ENCODE measurements at places on chromosomes 1 and 21.

DNA sequence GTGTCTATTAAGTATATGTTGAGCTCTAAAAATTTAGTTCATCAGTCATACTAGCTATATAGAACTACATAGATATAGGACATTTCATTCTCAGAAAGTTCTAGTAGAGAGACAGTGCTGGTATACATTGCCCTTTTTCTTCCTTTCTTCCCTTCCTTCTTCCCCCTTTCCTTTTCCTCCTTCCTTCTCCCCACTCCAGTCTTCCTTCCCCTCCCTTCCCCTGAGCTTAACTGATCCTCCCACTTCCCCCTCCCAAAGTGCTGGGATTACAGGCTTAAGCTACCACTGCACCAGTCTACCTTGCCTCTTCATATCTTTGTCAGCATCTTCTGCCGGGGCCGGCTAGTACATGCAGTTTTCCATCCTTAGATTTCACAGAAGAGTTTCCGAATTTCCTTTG is 12.1 kb downstream of the THRAP3 start:
- DNase-seq = no peak

DNA sequence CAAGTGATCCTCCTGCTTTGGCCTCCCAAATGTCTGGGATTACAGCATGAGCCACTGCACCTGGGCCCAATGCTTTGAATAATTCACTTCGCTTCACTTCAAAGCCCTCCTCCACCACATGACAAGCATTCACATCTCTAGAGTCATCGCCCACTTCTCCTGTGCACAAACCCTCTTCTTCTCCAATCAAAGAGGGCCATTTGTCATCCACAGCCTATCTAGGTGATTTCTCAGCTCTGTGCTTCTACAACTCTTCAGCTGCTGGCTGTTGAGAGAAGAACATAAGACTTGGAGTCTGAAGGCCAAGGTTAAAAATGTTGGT is 20.1 kb upstream of the PSMB2 start:
- DNase-seq = no peak

GRCh38 chr1:57901208-57901919 is 477.5 kb upstream of the DAB1 start:
- no peak for DNase-seq

DNA sequence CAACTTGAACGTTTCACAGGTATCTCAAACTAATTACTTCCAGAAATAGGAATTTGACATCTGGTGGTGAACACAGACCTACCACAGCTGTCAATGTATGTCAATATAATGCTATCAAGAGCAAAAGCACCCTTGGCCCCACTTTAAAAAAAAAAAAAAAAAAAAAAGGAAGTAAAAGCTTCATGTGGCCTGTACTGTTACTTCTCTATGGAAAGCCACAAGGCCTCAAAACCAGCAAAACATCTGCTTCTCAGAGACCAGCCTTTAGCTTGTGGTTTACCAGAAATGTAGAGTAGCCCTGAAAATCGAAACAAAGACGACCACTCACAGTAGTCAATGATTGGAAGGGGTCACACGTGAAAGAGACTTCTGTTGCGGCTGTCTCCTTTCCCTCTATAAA is 109.6 kb downstream of the SLC45A1 start:
- no peak for DNase-seq

- DNase-seq = no peak
These were observed 17.1 kb upstream of the CCDC190 start for GRCh38 chr1:162878000-162878596.

DNA sequence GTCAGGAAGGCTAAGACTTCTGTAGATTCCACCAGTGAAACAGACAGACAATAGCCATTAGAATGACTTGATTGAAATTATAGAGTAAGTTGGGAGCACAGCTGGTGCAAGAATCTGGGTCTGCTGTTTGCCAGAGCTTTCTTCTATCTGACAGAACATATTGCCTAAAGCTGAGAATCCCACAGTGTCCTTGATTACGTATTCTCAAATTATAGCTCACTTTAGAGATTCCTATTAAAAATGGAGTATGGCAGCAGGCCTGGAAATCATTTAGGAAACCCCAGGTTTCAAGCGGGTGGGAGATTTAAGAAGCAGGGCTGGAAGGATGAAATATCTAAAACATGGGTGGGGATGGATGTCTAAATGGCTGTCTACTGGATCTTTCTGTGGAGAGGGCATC is 639.7 kb upstream of the CXADR start:
- no peak for DNase-seq

- DNase-seq = no peak
These were observed 24.3 kb downstream of the COL6A2 start for GRCh38 chr21:46122237-46122671.

GRCh38 chr1:36067871-36068270 is 16.0 kb upstream of the TEKT2 start:
- DNase-seq = no peak

DNA sequence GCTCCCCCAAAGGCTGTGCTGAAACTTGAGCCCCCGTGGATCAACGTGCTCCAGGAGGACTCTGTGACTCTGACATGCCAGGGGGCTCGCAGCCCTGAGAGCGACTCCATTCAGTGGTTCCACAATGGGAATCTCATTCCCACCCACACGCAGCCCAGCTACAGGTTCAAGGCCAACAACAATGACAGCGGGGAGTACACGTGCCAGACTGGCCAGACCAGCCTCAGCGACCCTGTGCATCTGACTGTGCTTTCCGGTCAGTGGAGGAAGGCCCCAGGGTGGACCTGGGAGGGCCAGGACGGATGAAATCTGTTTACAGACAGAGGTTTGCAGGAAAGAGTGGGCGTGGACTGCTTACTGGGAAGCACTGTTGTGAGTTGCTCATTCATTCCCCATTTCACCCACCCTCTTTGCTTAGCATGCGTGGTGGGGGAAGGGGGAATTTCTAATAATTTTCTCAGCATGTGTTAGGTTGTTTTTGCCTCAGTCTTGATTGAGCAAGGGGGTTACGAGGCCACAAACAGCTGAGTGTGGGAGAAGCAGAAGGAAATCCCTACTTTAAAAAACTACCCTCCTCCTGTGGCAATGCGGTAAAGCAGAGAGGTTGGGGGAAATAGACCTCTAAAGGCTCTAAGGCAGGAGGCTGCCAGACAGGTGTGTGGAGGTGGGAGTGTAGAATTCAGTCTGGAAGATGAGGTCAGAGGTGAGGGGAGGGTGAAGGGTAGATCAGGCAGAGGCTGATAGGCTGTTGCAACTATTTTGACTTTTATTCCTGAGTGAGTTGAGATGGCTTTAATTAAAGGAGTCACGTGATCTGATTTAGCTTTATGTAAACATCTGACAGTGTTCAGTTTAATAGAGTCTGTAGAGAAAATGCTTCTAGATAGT is 1.3 kb downstream of the FCGR2A start:
- DNase-seq = no peak

GRCh38 chr1:184953600-184954219 is 20.6 kb downstream of the NIBAN1 start:
- no peak for DNase-seq

DNA sequence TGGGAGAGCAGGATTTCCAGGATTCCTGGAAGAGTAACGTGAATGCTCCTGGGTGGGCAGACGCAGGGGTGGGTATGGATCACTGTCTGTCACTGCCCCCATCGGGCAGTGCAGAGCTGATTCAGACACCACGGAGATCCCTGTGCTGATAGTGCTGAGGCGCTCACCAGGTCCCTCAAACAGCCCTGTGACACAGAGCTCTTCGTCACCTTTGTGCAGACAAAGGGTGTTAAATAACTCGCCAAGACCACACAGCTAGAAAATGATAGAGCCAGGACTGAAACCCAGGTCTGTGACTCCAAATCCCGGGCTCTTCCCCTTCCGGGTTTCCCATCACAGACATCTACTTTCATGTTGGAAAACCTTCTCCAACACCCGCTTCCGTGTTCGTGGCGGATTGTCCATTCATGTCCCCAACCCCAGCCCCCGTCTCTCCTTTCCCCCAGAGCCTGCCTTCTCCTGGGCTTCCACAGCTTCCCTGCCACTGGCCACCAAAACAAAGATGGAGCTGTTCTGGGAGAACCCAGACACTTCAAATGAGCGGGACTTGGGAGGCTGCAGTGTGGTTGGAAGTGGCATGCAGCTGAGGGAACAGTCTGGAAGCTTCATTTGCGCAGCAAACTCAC is 2.6 kb downstream of the EFHD2 start:
- DNase-seq = no peak

DNA sequence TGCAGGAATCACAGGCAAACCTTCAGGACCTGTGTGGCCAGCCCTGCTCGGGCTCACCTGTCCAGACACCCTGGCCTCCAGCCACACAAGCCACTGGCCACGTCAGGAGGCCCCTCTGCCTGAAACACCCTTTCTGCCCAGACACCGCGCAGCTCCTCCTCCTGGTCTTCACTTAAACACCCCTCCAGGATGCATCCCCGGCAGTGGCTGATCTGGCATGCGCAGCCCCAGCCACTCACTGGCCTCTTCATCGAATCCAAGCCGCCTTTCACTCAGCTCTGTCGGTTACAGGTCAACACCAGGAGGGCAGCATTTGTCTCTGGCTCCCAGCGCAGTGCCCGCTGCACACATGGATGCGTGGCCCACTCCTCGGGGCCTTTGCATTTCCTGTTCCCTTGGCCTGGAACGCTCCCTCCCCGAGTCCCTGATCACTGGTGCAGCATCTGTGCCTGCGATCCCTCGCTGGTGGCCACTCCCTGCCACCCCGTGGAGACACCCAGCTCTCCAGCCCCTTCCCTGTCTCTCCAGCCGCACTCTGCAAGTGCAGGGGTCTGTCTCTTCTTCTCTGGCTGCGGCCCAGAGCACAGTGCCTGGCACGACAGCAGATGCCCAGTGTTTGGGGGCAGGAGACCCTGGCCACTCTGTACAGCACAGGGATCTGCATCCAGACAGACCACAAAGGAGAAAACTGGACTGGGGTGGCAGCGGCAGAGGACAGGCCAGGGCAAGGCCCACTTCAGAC is 9.4 kb downstream of the TPRG1L start:
- no peak for DNase-seq

- no peak for DNase-seq
These were observed 481.4 kb downstream of the SETD4 start for GRCh38 chr21:35578831-35579471.

- no peak for DNase-seq
These were observed 66.6 kb downstream of the BCAR3 start for GRCh38 chr1:93614986-93615581.

DNA sequence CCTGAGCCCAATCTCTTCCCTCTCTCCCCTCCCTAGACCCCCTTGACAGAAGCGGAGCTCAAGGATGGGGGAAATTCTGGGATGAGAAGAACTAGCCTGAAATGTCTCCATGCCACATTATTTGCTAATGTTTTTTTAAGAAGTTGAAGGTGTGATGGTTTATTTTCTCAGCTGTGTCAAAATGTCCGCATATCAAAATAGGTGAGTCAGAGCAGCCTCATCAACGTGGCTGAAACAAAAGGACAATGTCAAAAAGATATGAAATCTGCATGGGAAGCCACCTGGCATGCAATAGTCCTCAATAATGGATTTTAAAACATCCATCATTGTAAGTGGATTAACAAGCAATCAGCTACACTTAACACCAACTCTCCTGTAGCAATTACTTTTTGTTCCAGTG is 101.4 kb downstream of the BEND5 start:
- no peak for DNase-seq

GRCh38 chr1:78102916-78103315 is 57.1 kb downstream of the GIPC2 start:
- DNase-seq = no peak

DNA sequence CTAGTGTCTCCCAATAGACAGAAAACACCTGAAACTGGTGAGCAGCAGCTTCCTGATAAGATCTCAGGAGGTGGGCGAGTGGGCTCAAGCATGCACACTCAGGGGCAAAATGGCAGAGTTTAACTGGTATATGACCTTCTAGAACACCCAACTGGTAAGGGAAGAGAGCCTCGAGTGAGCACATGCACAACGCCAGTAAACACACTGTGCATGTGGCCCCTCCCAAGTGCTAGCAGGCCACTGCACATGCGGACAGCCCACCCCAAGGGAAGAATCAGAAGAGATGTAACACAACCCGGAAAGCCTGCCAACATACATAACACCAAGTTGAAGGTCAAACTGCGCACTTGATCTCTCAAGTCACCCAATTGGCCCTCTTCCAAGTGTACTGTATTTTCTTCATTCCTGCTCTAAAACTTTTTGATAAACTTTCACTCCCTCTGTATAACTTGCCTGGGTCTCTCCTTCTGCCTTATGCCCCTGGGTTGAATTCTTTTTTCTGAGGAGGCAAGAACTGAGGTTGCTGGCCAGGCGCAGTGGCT is 138.2 kb downstream of the GLUL start:
- DNase-seq = no peak

- no peak for DNase-seq
These were observed 7.2 kb upstream of the COL6A1 start for GRCh38 chr21:45974073-45975019.

DNA sequence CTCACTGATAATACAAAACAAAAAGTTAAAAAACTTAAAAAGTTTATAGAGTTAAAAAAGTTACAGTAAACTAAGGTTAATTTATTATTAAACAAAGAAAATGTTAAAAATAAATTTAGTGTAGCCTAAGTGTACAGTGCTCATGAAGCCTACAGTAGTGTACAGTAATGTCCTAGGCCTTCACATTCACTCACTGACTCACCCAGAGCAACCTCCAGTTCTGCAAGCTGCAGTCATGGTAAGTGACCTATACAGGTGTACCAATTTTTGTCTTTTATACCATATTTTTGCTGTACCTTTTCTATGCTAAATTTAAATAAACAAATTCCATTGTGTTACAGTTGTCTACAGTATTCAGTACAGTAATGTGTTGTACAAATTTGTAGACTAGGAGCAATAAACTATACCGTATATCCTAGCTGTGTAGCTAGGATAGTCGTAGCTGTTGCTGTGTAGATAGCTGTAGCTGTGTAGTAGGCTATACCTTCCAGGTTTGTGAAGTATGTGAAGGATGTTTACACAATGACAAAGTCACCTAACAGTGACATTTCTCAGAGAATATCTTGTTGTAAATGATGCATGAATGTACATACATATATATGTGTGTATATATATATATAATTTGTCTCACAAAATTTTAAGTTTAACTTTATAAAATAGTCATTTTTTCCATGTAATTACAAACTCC is 140.2 kb downstream of the TGFB2 start:
- DNase-seq = no peak

Measured in activated CD8-positive, alpha-beta memory T cell treated with anti-CD3 and anti-CD28 coated beads for 1 hour (primary cell).